ENCODE measurements at places on chromosomes 7 and 10.

GRCh38 chr7:83546586-83546985, 102.4 kb downstream of the SEMA3E start:
- DNase-seq: no peak

- no peak for DNase-seq
Observed at GRCh38 chr10:3871424-3871996, 86.5 kb upstream of the KLF6 start.

GRCh38 chr7:75575488-75576121, 83.5 kb downstream of the SPDYE5 start:
- no peak for DNase-seq

DNA sequence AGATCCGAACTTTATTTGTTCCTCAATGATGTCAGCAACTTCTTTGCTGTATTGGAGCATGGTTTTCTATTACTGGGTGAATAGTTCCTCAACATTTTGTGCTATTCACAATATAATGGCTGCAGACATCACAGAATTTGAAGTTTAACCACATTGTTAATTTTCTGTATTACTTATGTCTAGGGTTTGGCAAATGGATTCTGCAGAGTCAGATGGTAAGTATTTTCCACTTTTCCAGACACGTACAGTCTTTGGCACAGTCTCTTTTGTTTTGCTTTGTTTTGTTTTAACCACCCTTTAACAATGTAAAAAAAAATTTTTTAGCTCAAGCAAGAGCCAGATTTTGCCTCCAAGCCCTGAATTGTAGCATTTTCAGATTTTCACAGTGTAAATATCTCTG, 36.8 kb upstream of the FOXK1 start:
- no peak for DNase-seq
